ENCODE measurements at places on chromosomes 4 and X.
A peak's percentile ranks its signal among the peaks of the same experiment; 100 is the strongest.

- DNase-seq, result no peak
Observed at GRCh38 chr4:133270021-133270570, 121.0 kb downstream of the PCDH10 start.

DNA sequence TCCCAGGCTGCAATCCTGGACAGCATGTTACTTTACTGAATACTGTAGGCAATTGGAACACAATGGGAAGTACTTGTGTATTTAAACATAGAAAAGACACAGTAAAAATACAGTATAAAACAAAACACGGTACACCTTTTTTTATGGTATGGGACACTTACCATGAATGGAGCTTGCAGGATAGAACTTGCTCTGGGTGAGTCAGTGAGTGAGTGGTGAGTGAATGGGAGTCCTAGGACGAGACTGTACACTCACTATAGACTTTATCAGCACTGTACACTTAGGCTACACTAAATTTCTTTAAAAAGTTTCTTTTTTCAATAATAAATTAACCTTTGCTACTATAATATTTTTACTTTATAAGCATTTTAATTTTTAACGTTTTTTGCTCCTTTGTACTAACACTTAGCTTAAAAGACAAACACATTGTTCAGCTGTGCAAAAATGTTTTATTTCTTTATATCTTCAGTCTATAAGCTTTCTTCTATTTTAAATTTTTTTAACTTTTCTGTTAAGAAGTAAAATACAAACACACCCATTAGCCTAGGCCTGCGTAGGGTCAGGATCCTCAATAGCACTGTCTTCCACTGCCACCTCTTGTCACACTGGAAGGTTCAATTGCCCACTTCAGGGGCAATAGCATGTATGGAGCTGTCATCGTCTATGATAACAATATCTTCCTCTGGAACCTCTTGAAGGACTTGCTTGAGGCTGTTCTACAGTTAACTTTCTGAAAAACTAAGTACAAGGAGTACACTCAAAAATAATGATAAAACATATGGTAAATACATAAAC is 293.5 kb upstream of the FSTL5 start:
- DNase-seq, result no peak

- no peak for DNase-seq
Observed at GRCh38 chrX:46754586-46755061, 4.3 kb downstream of the SLC9A7 start.

- peak; percentile 42 for DNase-seq
Observed at GRCh38 chr4:83125738-83126141, 11.2 kb upstream of the PLAC8 start.

DNA sequence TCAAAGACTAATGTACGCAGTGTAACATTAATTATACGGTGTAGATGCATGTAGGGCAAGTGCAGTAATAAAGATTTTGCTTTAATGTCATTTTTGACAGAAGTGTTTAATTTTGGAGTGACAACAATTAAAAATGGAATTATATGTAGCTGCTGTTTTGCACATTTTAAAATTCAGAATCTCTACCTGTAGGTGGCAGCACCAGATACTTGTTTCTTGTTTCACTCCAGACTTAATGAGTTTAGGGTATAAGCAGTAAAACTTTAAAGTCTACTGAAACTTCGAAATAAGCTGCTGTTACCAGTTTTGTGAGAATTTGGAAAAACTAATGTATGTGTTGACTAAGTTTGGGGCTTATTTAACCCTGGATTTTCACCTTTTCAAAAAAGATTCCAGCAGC is 144.9 kb downstream of the POLA1 start:
- peak; percentile 2 for DNase-seq

DNA sequence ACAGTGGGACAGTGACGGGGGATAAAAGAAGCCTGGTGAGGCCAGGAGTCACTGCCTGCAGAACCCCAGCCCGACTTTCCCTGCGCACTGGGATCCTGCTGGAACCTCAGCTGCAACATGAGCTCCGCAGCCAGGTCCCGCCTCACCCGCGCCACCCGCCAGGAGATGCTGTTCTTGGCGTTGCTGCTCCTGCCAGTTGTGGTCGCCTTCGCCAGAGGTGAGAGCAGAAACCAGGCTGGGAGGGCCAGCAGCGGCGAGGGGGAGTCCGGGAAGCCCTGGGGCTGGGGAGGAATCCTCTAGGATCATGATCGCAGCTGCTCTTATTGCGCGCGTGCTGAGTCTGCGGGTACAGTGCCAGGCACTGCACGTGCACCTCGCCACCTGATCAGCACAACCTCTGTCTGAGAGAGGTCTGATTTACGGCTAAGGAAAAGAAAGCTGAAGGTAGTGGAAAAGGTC is at the start of gene PF4V1:
Gene PF4V1 (plus strand): TSS at position 51 of the 459 bp plus-strand sequence. CDS start 67 bp downstream, at position 118.
- DNase-seq, result no peak

- DNase-seq, result no peak
Observed at GRCh38 chr4:69322055-69322454, 41.8 kb downstream of the UGT2B28 start.

GRCh38 chrX:48917139-48918001 is 1.5 kb downstream of the PIM2 start:
- peak; percentile 90 for DNase-seq

DNA sequence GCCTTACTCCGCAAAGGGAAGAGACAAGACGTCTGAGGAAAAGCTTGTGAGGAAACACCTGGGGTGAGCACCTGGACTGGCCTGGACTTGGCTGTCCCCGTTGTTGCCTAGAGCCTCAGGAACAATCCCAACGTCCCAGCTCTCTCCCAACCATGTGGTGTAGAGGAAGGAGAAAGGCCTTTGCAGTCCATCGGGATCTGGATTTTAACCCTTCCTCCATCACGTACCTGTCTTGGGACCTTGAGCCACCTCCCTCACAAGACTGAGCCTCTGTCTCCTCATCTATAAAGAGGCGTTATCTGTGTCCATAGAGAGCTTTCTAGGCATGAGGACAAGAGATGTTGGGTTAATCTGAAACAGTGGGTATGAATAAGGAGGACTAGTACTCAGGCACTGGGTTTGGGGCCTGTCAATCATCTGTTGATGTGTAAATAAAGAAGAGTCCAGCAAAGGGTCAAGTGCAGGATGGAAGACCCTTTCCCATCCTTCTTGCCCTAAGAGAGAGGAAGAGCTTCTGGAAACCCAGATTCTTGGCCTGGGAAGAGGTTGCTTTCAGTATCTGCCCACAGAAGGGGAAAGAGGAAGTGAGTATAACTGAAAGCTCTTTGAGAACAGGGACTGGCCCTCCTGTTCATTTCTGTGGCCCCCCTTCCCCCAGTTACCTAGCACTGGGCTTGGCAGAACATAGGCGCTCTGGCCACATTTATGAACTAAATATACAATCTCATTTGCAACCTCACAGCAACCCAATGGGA is 137.1 kb downstream of the PJA1 start:
- DNase-seq, result no peak

GRCh38 chr4:184648313-184649025 is 778 bp downstream of the CASP3 start:
- DNase-seq, result peak; percentile 32

- DNase-seq, result no peak
Observed at GRCh38 chr4:100649417-100649816, 131.6 kb upstream of the EMCN start.
